Lower lobe of right lung (tissue), 2 donors: ENCODE measurements at places on chromosomes 16 and 17. TPM values are rescaled to one million over a fixed set of nuclear protein-coding genes. Genes with fewer than 3 reads are reported as not detected.

GRCh38 chr17:53270936-53271335 is 551.8 kb upstream of the KIF2B start:
- no peak for DNase-seq

DNA sequence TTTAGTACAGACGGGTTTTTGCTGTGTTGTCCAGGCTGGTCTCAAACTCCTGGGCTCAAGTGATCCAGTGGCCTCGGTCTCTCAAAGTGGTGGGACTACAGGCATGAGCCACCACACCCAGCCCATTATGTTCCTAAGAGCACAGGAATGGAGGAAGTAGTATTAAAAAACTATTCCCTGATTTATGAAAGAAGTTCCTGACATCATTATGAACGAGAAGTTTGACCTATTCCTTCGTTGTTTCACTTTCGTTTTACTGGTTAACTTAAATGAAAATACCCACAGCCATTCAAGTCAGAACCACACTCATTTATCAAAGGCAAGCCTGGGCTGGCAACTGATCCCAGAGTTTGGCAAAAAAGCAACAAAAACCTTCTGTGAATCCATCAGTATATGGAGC is 13.5 kb upstream of the CBX4 start:
- DNase-seq, result no peak

Gene MMP15
- total RNA-seq, result 21.5 TPM

Gene MYH11
- 102 TPM for total RNA-seq

Gene C17orf78
- not detected for total RNA-seq

Gene KRT31
- total RNA-seq, result not detected

Gene AOC3
- 160 TPM for total RNA-seq

GRCh38 chr17:66348584-66349165 is 46.3 kb downstream of the PRKCA start:
- no peak for DNase-seq

GRCh38 chr17:77560841-77561240 is 397.7 kb upstream of the TNRC6C start:
- peak; percentile 8 for DNase-seq

Gene PSMC3IP
- 4.8 TPM for total RNA-seq

DNA sequence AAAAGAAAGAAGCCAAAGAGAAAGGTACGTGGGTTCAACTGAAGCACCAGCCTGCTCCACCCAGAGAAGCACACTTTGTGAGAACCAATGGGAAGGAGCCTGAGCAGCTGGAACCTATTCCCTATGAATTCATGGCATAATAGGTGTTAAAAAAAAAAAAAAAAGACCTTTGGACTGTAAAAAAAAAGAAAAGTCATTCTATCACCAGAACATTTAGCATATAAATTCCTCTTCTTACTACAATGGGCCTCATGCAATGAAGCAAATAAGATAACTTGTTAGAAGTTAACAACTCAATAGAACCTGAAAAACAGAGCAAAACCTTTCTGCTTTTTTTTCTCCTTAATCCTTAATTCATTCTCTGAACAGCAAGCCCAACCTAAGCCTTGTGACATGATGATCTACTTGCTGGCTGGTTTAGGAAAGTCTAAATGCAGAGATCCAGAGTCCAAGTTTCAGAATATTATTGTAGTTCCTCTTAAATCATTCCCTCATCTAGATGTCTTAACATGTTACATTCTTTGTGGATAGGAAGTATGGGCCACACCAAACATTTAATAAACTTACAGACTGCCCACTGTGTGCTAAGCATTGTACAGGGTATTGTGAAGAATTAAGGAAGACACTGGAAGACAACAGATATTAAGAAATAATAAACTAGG is 45.4 kb downstream of the BRCA1 start:
- no peak for DNase-seq

DNA sequence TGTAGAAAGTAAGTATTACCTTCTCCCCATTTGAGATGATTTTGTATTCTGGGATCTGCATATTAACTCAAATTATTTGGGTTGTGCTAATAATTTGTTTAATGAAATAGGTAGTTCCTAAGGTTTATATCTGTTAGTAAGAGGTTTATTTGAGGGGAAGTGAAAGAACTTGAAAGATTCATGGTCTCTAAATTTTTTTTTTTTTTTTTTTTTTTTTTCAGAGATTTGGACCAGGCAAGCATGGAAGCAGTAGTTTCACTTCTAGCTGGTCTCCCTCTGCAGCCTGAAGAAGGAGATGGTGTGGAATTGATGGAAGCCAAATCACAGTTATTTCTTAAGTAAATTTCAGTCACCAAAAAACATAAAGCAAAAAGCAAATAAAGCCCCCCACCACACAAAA is 65.2 kb downstream of the OMG start:
- DNase-seq, result no peak

- no peak for DNase-seq
Observed at GRCh38 chr16:68393333-68393732, 55.0 kb downstream of the SMPD3 start.

DNA sequence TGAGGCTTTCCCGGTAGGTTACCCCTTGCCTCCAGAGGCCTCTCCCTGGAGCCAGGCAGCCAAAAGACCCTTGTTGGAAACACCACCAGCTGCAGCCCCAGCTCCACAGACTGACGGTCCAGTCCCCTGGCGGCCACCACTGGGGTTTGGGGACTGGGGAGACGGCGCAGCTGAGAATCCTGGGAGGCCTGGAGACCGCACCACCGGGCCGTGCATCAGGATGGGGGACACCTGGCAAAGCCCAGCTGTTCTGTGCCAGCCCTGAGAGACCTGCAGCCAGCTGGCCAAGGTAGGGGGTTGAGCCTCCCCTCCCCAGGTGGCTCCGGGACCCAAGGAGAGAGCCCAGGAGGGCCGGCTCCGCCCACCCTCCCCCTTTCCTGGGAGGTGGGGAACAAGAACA is 8.3 kb upstream of the SLC38A10 start:
- DNase-seq, result no peak

- no peak for DNase-seq
Observed at GRCh38 chr17:13750816-13751793, 149.4 kb upstream of the HS3ST3A1 start.

DNA sequence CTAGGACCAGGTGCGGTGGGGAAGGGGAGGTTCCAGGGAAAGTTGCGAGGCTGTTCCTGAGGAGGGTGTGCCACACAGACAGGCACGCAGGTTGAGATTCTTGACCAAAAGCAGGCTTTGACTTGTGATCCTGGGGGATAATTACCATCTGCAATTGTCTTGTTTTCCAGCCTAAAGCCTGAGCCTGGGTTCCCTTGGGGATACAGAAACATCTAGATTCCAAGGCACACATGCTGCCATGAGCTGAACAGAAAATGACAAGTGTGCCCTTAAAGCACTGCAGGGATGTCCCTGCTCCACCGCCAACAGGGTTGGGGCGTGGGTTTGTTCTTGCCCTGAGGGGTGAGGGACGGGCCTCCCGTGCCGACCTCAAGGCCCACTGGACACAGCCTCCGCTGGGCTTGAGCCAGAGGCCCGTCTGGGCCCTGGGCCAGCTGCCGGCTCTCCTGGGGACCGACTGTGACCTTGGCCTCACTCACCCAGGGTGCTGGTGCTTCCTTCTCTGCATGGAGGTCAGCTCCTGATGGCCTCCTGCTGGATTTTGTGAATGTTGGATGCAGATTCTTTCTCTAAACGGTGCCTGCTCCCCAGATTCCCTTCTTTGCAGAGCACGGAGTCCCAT is 14.0 kb downstream of the CA5A start:
- DNase-seq, result no peak

- DNase-seq, result peak; percentile 88
Observed at GRCh38 chr17:40362696-40363110, 1.8 kb downstream of the GJD3 start.

DNA sequence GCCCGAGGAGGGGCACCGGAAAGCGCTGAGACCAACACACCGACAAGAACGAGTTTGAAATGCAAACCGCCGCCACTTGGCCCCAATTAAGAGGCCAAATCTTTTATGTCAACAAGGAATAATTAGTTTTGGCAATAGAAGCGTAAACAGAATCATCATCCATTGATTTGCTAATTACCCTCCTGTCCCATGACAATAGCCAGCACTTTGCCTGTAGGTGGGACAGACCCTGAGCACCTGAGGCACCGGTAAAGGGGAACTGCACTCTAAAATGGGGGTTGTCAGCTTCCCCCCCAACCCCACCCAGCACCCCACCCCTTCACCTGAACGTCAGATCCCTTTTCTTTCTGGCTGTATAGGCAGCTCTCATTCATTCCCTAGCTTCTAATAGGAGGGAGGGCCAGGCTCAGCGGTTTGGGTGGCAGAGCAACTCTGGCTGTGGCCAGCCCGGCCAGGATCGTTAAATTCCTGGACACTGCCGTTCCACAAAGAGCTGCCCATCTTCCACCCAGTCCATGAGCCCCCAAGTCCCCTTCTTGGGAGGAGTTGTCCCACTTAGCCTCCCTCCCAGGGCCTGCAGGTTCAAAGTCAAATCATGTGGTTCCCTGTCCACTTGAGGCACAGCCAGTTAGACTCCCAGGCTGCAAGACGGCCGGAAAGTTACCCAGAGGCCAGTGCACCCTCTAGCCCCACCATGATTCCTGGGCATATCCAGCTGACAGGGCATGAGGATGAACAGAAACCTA is 45.8 kb downstream of the WNT3 start:
- DNase-seq, result no peak

- DNase-seq, result no peak
Observed at GRCh38 chr17:47190243-47190642, 1.1 kb upstream of the CDC27 start.

DNA sequence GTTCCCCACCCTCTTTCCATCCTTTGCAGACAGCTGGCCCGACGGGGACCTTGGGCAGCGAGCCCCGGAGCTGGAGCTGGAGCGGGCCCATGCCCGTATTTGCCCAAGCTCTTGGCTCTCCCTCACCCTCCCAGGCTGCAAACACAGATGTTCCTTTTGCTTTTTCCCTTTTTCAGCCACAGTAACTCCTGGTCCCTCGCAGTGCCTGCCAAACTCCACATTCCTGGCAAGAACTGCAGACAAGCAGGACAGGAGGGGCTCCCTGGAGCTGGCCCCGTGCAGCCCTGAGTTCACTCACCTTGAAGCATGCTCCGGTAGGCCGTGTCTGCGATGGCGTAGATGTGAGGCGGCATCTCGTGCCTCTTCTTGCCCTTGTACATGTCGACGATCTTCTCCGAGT is 33.9 kb downstream of the MYH11 start:
- no peak for DNase-seq

GRCh38 chr16:5054876-5055865 is 10.6 kb downstream of the C16orf89 start:
- peak; percentile 3 for DNase-seq

- DNase-seq, result no peak
Observed at GRCh38 chr16:49635591-49636581, 220.0 kb downstream of the ZNF423 start.

GRCh38 chr17:732067-732901 is at the start of gene TLCD3A:
Gene TLCD3A, plus strand, starts transcription at chr17:732596. Its CDS starts 52 bp downstream, at chr17:732648.
- peak; percentile 83 for DNase-seq

DNA sequence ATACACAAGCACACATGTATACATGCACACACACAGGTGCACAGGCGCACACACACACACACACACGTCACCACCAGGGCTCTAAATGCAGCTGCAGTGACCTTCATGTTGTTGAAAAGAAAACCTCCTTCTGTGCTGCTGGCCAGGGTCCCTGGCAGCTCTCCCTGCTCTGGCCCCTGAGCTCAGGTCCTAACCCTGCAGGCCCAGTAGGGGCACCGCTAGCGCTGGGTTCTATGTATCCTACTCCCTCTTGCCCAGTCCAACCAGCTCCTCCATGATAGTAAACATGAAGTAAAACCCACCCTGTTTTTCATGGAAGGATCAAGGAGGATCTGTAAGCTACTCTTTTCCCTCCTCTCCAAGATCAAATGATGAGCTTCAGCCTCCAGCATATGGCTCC is 172.8 kb downstream of the RBFOX3 start:
- no peak for DNase-seq

- DNase-seq, result no peak
Observed at GRCh38 chr16:84357191-84357651, 11.1 kb upstream of the ATP2C2 start.

Gene PRAC2
- not detected for total RNA-seq

DNA sequence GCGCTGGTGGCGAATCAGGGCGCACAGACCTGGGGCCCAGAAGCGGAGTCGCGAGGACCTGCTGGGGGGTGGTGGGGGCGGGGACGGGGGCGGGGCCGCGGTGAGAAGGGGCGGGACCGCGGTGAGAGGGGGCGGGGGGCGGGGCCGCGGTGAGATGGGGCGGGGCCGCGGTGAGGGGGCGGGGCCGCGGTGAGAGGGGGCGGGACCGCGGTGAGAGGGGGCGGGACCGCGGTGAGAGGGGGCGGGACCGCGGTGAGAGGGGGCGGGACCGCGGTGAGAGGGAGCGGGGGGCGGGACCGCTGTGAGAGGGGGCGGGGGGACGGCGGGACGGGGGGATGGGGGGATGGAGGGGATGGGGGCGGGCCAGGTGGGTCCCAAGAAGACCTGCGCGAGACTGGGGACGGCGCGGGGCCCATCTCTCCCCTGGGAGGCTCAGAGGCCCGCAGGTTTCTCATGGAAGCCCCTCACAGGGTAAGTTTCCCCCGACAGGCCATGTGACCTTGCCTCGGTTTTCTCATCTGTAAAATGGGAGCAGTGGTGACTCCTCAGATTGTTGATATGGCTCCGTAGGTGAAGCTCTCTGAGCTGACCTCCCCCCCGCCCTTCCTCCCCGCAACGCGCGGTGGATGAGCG is 28.6 kb upstream of the DBNDD1 start:
- no peak for DNase-seq
